ENCODE measurements at places on chromosomes 3 and 15.

DNA sequence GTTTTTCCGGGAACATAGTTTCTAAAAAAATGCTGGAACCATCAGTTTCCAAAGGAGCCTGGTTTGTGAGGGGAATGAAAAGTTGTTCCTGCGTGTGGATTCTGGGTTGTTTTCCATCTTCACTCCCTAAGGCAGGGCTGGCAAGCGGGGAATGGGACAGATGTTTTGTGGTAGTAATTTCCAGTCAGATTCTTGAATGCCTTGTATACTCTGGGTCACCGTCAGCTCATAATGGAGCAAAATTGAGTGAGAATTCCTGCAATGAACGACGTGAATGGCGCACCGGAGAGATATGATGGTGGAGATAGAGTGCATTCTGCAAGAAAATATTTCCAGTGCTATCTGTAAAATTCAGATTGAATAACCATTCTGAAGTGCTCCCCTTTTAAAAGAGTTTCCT, 19.9 kb downstream of the EEFSEC start:
- no peak for DNase-seq

- DNase-seq, result no peak
These were observed 15.6 kb downstream of the CYP19A1 start for GRCh38 chr15:51322621-51323296.

GRCh38 chr15:100890051-100890720, 10.6 kb downstream of the ALDH1A3 start:
- DNase-seq, result no peak

DNA sequence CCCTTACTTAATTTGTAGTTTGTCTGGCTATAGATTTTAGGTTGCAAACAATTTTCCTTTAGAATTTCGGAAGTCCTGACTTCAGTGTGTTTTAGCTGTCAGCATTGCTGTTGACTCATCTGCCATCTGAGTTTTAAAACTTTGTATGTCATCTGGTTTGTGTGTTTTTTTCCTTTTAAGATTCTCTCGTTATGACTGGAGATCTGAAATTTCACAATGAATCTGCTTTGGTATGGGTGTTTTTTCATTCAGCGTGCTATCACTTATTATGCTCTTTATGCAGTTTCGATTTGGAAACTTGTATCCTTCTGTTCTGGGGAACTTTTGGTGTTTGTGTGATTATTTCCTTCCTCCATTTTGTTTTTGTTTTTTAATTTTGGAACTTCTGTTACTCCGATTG, 53.7 kb upstream of the ZNF280D start:
- no peak for DNase-seq

- no peak for DNase-seq
These were observed 385.7 kb upstream of the NR2F2 start for GRCh38 chr15:95944661-95945255.

DNA sequence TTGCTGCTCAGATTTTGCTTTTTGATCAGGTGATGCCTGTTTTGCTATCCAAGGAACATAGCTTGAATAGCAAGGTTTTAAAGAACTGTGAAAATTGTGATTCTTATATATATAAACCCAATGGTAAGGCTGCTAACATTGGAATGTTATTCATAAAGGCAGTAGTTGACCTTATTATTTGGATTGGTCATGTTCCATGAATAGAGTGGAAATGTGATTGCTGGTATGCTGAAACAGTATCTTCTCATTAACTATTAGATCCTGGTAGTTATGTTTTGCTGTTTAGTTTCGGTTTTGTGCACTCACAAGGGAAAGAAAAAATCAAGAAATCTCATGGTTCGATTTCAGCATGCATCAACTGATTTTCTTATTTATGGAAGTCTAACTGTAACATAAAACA, 78.7 kb upstream of the NPHP3 start:
- no peak for DNase-seq

GRCh38 chr3:9278498-9278897, 29.1 kb upstream of the SRGAP3 start:
- no peak for DNase-seq

DNA sequence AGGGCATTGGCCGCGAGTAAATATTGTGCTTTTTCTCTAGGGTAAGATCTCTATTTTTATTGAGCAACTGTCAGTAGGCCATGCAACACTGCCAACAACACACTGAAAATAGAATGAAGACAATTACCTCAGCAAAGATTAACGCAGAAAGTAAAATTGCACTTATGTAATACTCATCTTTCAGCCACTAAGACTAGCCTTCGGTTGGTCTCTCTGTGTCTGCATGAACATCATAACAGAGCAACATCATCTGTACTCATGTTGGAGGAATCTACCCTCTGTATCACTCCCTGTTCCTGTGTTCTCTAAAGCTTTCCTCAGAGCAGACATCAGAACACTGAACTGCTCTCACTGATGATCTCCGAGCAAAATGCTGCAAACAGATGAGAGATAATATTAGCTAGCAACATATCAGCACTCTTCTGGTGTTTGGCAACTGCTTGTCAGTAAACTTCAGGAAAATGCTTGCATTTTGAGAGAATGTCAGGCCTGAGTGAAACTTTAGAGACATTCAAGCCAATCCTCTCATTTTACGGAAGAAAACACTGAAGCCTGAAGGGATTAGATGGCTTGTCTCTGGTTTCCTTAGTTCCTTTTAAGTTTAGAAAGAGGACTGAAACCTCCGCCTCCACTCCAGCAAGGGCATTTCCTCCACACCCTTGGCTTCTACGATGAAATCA, 8.4 kb upstream of the LRRC3B start:
- no peak for DNase-seq

GRCh38 chr3:35187908-35188307, 451.4 kb upstream of the ARPP21 start:
- no peak for DNase-seq

DNA sequence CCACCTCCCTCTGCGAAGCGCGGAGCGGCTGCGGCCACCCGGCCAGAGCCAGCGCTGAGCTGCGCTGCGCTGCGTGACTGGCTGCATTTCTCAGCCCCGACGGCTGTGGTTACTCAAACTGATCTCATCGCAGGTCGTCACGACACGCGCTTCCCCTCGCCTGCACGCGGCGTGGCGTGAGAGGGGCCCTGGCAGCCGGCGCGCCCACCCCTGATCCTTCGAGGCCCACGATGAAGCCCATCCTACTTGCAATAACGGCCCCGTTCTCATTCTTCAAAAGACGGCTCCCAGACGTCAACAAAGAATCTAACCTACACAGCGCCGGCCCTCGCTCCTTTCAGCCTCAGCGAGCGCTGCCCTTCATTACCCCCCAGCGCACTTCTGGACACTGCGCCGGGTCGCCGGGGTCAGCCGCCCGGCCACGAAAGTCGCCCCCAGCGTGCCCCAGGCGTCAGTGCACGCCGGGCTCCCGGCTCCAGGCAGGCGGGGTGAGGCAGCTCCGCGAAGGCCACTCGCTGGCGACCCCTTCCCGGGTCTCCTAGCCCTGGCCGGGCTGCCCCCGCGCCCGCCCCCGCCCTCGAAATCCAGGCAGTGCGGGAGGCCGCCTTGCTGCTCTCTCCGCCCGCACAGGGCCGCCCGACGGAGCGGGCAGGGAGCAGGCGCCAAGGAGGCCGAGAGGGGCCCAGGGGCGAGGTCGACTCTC, 9.9 kb upstream of the LEKR1 start:
- DNase-seq, result no peak

DNA sequence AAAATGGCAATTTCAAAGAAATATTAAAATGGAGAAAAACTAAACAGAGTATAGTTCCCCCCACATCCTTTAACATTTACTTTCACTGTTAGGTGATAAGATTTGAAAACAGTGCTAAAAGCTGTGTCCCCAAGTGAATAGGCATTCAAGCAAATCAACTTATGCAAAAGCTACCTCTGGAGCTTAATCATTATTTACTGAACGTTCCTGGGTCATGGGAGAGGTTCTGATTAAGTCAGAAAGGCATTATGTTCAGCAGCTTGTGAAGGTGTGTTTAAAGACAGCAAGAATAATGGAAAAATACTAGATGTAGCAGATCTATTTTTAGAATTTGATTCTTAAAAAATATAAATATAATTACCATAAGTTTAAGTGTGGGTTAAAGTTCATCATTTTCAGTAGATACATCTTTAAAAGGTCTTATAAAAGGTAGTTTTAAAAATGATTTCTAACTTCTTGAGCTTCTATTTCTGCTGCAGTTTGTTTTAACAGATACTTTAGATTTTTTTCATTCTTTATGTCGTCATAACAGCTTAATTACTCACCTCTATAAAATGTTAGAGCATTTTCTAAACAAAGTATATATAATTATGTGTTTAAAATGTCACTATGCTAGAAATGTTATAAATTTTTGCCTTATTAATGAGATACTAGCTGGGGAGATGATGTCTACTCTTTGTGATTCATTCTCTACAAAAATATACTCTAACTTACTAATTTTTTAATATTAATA, 127.9 kb downstream of the MITF start:
- no peak for DNase-seq

- no peak for DNase-seq
These were observed 70.1 kb downstream of the HERC1 start for GRCh38 chr15:63763476-63764123.

DNA sequence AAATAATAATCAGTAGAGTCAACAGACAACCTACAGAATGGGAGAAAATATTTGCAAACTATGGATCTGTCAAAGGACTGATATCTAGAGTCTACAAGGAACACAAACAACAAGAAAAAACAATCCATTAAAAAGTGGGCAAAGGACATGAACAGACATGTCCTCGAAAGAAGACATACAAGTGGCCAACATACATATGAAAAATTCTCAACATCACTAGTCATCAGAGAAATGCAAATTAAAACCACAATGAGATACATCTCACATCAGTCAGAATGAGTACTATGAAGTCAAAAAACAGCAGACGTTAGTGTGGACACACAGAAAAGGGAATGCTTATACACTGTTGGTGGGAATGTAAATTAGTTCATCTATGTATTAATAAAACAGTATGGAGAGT, 33.7 kb downstream of the SLC2A2 start:
- DNase-seq, result no peak

- DNase-seq, result no peak
These were observed at the start of gene LMAN1L for GRCh38 chr15:74812533-74812932. LMAN1L (plus strand) TSS chr15:74812835; CDS start chr15:74812855, 20 bp downstream.

Measured in esophagus squamous epithelium (tissue), 5 donors.